ACHN (cell line): ENCODE measurements at places on chromosomes 1 and 21.
A peak's percentile ranks its signal among the peaks of the same experiment; 100 is the strongest.

- peak; percentile 66 for DNase-seq
Observed at GRCh38 chr1:68120136-68120791, 69.8 kb upstream of the DIRAS3 start.

DNA sequence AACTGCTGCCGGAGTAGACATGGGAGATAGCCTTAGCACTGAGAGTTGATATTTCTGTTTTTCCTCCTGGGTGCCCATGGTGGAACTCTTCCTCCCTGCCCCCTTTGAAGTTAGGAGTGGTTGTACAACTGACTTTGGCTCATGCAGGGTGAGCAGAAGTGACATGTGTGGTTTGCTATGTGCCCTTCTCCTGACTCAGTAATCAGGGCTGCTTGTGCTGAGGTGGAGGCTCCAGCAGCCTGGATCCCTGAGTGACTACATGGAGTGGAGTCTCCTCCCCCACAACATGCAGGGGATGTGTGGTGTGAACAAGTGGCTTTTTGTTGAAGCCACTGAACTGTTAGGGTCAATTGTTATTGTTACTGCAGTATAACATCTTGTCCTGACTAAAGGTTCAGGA, 261.6 kb downstream of the CAMTA1 start:
- no peak for DNase-seq

- no peak for DNase-seq
Observed at GRCh38 chr1:170634293-170634692, 29.6 kb upstream of the PRRX1 start.

DNA sequence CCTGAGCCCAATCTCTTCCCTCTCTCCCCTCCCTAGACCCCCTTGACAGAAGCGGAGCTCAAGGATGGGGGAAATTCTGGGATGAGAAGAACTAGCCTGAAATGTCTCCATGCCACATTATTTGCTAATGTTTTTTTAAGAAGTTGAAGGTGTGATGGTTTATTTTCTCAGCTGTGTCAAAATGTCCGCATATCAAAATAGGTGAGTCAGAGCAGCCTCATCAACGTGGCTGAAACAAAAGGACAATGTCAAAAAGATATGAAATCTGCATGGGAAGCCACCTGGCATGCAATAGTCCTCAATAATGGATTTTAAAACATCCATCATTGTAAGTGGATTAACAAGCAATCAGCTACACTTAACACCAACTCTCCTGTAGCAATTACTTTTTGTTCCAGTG, 101.4 kb downstream of the BEND5 start:
- no peak for DNase-seq

DNA sequence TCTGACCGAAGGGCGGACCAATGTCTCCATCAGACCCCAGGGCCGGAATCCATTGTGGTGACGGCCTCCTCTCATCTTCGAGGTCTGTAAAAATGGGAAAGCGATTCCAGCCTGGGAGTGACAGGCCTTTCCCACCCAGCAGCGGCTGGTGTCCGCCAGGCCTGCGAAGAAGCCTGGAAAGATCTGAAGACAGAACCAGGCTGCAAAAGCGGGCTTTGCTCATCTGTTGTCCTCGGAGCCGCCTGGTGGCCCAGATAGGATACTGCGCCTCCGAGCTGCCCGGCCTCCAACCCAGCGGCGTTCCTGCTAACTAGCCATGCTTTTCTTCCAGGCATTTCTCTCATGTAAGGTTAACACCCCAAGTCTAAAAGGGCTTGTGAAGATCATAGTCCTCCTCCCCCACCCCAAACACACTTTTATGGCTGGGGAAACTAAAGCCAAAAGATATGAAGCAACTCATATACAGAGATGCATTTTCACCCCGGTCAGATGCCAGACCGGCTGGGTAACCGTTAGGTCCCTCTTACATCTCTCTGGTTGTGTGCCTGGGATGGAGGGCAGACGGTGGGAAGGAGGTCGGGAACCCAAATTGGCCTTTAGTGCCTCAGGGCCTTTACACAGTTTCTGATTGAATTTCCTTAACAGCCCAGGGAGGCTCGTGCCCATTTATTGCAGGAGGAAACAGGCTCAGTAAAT, 1.9 kb upstream of the DHRS3 start:
- peak; percentile 84 for DNase-seq

GRCh38 chr1:24688621-24689195, 45.6 kb downstream of the SRRM1 start:
- peak; percentile 71 for DNase-seq

DNA sequence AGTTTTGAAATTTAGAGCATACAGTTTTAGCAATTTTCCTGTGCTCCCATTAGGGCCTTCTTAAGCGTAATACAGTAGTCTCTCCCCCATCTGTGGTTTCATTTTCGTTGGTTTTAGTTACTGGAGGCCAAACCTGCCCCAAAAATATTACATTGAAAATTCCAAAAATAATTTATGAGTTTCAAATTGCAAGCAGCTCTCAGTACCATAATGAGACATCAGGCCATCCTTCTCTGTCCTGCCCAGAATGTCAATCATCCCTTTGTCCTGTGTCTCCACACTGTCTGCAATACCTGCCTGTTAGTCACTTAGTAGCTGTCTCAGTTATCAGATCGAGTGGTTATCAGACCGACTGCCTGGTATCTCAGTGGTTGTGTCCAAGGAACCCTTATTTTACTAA, 45.4 kb downstream of the ADSS2 start:
- no peak for DNase-seq

- DNase-seq: peak; percentile 8
Observed at GRCh38 chr1:40344597-40344996, 27.5 kb upstream of the COL9A2 start.

DNA sequence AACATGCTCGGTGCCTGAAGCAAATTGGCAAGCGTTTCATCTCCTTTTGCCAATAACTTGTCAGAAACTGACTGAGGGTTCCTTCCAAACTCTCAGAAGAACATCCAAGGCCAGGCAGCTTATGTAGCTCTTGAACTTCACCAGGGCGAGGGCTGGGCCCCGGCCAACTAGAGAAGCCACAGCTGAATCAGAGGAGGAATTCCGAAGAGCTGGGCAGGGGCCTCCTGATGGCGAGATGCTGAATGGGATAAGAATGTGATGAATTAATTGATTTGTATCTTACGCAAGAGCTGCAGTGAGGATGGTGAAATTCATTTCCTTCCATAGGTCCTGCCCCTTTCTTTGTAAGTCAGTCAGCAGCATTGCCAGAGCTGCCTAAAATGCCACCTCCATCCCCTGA, 345.8 kb downstream of the KIF26B start:
- no peak for DNase-seq

DNA sequence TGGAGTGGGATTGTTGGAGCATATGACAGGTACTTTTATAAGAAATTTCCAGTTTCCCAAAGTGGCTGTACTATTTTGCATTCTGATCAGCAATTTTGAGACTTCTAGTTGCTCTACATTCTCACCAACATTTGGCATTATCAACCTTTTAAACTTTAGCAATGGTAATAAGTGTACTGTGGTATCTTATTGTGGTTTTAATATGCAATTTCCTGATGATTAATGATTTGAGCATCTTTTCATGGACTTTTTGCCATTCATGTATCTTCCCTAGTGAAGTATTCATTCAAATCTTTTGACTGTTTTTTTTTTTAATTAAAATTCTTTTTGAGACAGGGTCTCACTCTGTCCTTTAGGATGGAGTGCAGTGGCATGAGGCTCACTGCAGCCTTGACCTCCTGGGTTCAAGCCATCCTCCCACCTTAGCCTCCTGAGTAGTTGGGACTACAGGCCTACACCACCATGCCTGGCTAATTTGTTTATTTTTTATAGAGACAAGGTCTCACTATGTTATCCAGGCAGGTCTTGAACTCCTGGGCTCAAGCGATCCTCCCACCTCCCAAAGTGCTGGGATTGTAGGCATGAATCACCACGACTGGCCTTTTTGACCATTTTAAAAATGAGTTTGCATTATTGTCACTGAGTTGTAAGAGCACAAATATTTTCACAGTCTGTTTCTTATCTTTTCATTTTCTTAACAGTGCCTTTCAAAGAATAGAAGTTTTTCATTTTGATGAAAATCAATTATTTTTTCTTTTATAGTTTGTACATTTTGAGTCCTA, 7.8 kb upstream of the SLC6A9 start:
- no peak for DNase-seq

GRCh38 chr1:145962157-145963102, 1.9 kb downstream of the ANKRD34A start:
- DNase-seq: peak; percentile 23

DNA sequence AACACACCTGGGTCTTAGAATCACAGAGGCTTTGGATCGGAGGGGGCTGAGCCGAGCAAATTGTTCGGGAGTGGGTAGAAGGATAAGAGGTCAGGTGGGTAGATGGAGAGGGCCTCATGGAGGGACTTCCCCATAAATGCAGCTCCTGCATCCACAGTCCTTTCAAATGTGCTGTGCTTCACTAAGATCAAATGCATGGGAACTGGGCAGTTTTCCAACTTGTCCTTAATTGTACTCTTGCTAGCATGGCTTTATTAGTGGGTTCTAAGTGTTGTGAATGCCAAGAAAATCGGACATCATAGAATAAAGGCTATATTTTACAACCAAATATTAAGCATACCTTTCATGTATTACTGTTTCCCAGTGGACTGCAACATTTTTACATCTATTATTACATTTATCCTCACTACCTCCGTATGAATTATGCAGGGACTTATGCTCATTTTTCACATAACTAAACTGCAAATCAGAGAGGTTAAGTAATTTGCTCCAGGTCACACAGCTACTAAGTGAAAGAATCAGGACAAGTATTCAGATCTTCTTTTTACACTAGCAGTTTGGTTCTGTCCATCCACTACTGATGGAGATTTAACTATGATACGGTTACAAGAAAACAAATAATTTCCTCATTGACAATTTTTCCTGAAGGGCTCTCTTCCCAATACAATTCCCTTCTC, 174.5 kb upstream of the RUNX1 start:
- no peak for DNase-seq

DNA sequence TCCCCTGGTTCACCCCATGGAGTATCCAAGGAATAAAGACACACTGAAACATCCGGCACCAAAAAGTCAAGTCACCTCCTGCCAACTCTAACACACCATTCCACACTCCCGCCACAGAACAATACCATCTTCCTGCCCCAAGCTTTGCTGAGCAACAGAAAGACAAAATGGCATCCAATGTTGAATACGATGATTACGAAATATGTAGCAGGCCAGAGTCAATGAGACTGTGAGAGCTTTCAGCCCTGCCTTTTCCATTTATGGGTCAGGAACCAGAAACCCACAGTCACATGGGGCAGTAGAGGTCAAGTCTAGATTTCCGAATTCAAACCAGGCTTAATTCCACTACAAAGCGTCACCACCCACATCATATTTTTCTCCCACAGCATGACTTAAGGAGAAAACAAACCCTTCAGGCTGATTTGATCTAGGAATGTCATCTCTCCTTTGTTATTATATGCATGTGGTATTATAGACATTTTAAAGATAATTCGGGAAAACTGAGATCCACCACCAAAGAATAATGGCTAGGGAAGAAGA, 249.8 kb downstream of the SETD4 start:
- DNase-seq: no peak

DNA sequence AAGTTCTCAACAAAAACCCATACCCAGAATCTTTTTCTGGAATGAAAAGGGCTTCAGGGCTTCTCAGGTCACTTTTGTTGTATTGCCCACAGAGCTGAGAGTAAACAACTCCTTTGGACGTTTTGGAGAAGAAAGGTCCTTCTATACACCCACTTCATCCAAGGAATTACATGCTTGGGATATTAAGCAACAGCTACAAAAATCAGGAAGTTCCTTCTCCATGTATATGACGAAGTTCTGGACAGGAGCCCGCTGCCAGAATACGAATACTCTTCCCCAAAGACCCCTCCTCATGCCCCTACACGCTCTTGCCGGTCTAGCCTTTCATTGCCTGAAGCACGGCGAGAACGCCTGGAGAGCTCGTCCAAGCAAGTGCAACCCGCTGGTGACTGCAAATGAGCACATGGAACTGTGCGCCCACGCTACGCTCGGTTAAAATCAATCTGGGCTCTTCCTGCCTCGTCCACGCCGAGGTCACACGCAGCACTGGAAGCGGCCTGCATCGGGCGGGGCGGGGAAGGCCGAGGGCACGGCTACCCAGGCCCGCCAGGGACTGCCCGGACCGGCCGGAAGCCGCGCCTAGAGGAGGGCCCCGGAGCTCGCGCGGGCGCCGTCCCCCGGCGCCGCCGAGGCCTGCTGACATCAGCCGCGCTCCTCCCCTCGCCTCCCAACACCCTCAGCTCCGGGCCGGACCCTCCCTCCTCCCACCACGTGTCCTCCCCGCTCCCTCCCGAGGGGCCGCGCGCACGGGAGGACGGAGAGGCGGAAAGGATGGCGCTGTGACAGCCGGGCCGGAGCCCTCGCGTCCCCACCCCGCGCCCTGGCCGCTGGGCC, at the start of gene POGK:
Gene POGK (plus strand): TSS at position 710 of the 834 bp plus-strand sequence. CDS start 1,482 bp downstream, outside the sequence.
- DNase-seq: peak; percentile 91

- DNase-seq: no peak
Observed at GRCh38 chr1:6418668-6419396, 887 bp downstream of the HES2 start.

- no peak for DNase-seq
Observed at GRCh38 chr21:45849651-45850050, 131.9 kb upstream of the COL6A1 start.

- DNase-seq: peak; percentile 59
Observed at GRCh38 chr1:44842862-44843655, at the start of gene PTCH2. Gene PTCH2 (minus strand): TSS chr1:44843253. CDS start chr1:44842932, 321 bp downstream.

DNA sequence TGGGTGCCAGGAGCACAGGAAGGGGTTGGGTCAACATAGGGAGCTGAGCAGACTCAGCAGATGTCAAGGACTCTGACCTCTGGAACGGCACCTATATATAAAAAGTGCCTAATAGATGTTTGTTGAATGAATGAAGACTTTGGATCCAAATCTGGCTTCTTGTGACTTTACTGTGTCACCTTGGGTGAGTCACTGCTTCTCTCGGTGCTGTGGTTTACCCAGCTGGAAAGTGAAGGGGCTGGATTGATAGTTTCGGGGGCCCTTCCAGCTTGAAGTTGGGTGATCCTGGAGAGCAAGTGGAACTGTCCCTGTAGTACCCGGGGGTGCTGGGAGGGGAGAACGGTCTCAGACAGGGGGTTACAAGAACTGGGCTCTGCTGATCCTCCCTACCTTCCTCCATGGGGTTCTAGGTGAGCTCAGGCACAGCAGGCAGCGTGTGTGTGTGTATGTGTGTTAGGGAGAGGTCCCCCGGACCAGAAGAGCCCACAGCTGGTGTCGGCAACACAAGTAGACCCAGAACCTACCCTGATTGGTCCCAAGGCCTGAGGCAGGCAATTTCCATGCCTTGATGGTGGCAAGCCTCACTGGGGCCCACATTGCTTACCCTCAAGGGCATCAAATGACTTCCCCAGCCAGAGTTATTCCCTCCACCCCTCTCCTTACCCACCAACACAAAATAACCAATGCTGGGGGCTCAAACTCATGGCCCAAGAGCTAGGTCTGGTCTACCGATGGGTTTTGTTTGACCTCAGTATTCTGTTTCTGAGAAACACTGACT, 5.5 kb upstream of the PADI1 start:
- DNase-seq: peak; percentile 24

DNA sequence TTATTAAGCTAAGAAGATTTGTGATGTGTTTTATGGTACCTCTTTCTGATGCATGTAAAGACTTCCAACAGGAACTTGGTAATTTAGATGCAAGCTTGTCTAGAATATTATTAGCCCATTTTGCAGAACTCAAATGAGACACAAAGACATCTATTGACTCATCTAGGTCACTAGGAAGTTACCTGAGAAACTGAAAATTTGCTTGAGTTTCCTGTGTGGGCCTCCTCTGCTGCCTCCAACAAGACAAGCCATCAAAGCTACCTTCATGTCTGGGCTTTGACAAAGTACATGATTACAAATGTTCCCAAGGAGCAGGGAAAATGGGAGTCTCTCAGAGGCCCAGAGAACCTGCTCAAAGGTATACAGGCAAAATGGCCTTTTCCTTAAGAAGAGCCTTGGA, 5.6 kb downstream of the RUNX1 start:
- DNase-seq: no peak
